ENCODE measurements at places on chromosomes 11 and 22. TPM values are rescaled to one million over a fixed set of nuclear protein-coding genes. Genes with fewer than 3 reads are reported as not detected.

RHOD gene
- 13.0 TPM for total RNA-seq

MOB2 gene
- total RNA-seq, result 27.4 TPM

CRACR2B gene
- total RNA-seq, result 1.6 TPM

CSF2RB gene
- total RNA-seq, result 1.1 TPM

CSRP3 gene
- not detected for total RNA-seq

AIFM3 gene
- total RNA-seq, result 0.31 TPM

UPK3A gene
- total RNA-seq, result not detected

OR8D1 gene
- total RNA-seq, result not detected

BATF2 gene
- 0.28 TPM for total RNA-seq

RAG1 gene
- total RNA-seq, result 0.12 TPM

ANO1 gene
- not detected for total RNA-seq

MOGAT2 gene
- not detected for total RNA-seq

OR51B6 gene
- not detected for total RNA-seq

GRCh38 chr11:63716046-63716445 is 34.7 kb downstream of the RTN3 start:
- no peak for DNase-seq

GRCh38 chr11:74255741-74256375 is 55.6 kb downstream of the P4HA3 start:
- DNase-seq, result peak; percentile 29

DNA sequence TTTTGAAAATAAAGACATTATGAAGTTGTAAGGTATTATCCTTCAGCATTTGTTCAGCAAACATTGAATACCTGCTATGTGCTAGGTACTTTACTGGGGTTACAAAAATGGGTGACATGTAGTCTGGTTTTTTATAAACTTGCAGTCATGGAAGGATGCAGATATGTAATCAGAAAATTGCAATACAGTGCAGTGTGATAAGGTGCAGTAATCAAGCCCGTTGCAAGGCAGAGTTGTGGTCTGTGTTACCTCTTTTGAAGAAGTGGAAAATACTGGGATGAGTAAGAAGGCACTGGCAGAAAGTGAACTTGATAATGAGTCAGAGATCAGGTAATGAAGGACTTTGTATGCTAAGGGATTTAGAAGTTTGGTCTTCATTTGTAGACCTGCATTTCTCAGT is 8.1 kb downstream of the FBXO7 start:
- DNase-seq, result no peak

GRCh38 chr22:27794226-27794625 is 7.3 kb downstream of the MN1 start:
- DNase-seq, result no peak

DNA sequence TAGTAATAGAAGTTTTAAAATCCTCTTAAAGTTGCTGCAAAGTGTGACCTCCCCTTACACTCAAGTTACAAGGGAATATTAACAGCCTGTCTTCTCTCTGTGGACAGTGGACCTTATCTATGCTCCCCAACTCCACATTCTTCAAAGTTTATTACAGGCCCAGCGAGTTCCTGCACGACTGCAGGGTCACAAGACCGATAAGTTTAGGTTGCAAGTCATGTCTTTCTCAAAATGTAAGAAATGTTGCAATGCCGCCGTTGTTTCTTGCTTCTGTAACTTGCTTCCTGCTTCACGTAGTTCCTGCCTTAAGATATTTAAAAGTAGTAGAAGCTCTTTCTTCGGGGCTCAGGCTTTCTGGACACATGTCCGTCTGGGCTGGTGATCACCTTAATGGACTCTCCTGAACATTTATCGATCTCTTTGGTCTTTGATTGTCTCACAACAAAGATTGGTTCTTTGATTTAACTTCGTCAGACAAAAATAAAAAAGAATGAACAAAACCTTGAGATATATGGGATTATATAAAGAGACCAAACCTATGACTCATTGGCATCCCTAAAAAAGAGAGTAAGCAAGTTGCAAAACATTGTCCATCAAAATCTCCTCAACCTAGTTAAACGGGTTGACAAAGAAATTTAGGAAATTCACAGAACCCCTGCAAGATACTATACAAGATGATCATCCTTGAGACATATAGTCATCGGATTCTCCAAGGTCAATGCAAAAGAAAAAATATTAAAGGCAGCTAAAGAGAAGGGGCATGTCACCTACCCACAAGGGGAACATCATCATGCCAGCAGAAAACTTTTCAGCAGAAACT is 45.4 kb upstream of the GLYAT start:
- no peak for DNase-seq

DNA sequence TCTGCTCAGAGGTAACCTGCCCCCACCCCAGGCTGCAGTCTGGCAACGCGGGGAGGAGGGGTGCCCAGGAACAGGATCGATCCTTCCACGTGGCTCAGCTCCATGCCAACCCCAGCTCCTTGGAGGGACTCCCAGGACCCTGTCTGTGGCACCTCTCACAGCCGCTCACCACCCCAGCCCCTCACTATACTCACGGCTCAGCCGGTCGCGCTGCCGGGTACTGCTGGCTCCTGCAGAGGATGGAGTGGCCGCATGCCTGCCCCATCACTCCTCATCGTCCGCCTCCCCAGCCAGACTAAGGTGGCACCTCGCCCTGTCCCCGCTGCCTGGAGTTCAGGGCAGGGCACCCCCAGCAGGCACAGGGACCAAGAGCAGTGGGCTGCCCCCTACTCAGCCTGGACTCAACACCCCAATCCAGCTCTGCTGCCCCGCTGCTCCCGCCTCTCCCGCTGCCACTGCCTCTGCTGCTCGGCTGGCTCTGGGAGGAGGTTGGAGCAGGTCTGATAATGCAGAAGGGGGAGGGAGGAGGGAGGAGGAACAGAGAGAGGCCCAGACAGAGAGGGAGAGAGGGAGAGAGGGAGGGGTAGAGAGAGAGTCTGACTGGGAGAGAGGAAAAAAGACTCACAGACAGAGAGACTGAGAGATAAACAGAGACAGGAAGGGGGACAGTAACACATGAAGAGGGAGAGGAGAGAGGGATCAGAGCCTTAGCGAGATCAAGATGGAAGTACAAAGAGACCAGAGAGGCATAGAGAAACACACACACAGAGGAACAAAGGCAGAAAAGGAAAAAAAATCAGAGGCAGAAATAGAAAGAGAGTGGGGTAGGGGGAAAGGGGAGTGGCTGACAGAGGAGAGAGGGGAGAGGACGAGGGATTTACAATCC is at the start of gene PDE2A:
PDE2A (minus strand) TSS at position 480 of the 886 bp plus-strand sequence; CDS start at position 265, 215 bp downstream.
- DNase-seq, result no peak

- DNase-seq, result no peak
Observed at GRCh38 chr11:38900211-38900610, 2302.2 kb upstream of the RAG2 start.

- DNase-seq, result no peak
Observed at GRCh38 chr11:68148071-68148805, 27.1 kb upstream of the CHKA start.

GRCh38 chr22:36773935-36774334 is 2.0 kb downstream of the IFT27 start:
- DNase-seq, result peak; percentile 28

DNA sequence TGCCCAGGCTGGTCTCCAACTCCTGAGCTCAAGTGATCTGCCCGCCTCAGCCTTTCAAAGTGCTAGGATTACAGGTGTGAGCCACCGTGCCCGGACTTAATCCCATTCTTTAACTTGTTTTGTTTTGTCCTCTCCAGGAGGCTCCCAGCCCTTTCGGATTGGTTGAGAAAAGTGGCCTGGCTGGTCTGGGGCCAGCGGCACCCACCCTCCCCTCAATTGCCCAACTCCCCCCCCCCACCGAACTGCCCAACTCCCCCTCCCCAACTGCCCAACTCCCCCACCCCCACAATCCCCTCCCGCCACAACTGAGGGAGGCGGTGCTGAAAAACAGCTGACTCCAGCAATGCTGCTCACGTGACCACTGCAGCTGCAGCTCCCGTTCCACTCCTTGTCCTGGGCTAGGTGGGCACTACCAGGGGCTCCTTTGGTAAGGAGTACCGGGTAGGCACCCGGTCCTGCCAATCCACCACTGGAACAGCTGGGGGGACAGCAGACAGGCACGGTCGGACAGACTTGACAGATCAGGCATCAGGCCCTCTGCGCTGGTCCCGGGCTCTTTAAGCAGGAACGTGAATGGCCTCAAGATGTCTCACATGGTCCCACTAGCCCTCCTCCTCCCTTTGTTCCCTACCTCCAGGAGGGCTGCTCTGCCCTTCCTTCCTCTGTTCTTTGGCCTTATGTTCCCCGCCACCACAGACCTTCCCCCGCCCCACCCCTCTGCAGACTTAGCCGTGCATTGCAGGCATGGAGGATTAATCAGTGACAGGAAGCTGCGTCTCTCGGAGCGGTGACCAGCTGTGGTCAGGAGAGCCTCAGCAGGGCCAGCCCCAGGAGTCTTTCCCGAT is at the start of gene TCN2:
TCN2 (plus strand) TSS at position 720 of the 845 bp plus-strand sequence. CDS start 158 bp downstream, outside the sequence.
- DNase-seq, result peak; percentile 65

GRCh38 chr11:130420478-130421198 is 7.8 kb downstream of the ADAMTS8 start:
- DNase-seq, result no peak

GRCh38 chr22:48051796-48052620 is 1289.6 kb downstream of the TBC1D22A start:
- DNase-seq, result no peak

DNA sequence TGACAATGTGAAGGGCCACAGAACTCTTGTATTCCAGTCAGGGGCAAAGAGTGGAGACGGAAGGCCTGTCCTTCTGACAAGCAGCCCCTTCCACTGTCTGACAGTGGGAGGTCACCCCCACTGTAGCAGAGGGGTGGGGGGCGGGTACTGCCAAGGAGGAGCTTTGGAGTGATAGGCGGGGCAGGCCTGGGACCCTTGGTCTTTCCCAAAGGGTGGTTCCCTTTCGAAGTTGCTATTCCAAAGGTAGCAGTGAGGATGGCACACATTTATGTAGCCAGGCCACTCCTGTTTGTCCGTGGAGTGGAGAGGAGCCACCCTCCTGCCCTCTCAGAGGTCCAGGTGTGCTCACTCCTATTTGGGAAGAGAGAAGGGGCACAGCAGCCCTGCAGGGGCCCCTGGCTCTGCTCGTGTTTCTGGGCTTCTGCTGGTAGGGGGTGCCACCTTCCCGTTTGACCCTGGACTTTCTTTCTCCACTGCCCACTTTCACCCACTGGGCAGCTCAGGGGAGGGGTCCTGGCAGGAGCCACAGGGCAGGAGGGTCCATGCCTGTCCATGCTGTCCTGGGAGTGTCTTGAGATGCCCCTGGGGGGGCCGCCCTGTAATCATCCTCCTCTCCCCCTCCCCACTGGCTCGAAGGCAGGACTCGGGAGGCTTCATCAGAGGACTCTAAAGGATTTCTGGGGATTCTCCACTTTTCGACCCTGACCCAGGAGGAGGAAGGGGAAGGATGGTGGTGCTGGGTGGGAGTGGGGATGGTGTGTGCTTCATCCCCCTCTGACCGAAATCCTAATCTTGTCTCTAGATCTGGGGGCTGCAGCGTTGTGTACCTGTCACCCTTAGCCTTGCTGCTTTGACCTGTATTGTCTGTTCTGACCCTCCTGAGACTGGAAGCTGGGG is 994 bp downstream of the TAGLN start:
- no peak for DNase-seq

- no peak for DNase-seq
Observed at GRCh38 chr22:35134637-35135036, 68.7 kb downstream of the ISX start.

GRCh38 chr11:15434529-15434928 is 319.8 kb downstream of the INSC start:
- DNase-seq, result no peak

GRCh38 chr11:105840391-105840790 is 181.6 kb downstream of the MSANTD4 start:
- DNase-seq, result no peak

GRCh38 chr22:17119481-17120202 is 1.5 kb downstream of the TMEM121B start:
- no peak for DNase-seq

GRCh38 chr11:97956904-97957303 is 1063.8 kb upstream of the CNTN5 start:
- no peak for DNase-seq

DNA sequence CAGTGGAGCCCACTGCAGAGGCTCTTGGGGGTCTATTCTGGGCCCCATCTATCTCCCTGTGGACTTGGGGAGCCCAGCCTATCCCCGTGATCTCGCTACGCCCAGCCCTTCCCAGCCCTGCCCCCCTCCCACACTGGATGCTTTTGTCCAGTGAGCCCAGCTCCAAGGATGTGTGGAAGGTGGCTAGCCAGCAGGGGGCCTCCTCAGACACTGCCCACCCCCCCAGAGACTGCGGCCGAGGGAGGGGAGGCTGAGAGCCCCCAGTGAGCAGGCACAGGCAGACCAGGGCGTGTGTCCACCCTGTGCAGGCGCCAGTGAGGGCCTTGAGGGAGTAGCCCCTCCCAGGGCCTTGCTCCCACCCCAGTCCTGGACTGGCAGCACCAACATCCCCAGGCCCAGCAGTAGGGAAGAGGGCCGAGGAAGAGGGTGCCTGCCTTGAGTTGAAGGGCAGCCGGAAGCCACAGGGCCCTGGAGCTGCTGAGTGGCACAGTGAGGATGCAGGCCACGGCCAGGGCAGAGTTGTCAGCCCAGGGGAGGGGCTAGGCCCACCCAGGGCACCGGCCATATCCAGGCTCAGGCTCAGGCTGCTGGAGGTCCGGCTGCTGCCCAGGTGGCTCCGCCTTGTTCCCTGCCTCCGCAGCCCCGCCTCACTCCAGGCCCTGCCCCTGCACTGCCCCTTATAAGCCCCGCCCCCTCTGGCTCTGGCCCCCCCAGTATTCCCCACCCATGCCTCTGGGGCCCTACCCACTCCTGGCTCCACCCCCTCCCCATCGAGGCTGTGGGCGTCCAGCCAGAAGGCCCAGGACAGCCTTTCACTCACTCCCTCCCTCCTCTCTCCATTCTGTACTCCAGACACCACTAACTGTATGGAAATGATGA is 28.0 kb downstream of the MOB2 start:
- no peak for DNase-seq

DNA sequence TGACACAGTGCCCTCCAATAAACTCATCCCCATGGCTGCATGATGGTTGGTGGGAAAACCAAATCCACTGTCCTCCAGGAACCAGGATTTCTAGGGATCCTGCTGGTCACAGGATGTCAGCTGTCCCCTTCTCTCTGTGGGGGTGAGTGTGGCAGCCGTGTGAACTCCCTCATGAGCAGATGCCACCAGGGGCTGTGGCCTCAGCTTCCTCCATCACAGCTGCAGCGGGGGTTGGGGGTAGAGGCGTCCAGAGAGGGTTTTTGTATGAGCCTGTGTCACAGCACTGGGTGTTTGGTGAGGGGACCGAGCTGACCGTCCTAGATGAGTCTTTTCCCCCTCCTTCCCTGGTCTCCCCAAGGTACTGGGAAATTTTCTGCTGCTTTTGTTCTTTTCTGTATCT is 26.4 kb downstream of the IGLL5 start:
- DNase-seq, result no peak

Measured in HFFc6 (cell line).